NCI-H2171 treated with DMSO at 0.1 percent for 48 hours (cell line): ENCODE measurements at places on chromosomes 16 and 17.

- no peak for DNase-seq
Observed at GRCh38 chr16:71635632-71636031, 9.6 kb downstream of the MARVELD3 start.

- no peak for DNase-seq
Observed at GRCh38 chr16:8967132-8967821, 3.6 kb upstream of the USP7 start.

GRCh38 chr17:44385287-44386181, 3.9 kb downstream of the ITGA2B start:
- peak; percentile 88 for DNase-seq

- DNase-seq: peak; percentile 2
Observed at GRCh38 chr17:55601874-55602364, 90.7 kb upstream of the SMIM36 start.

DNA sequence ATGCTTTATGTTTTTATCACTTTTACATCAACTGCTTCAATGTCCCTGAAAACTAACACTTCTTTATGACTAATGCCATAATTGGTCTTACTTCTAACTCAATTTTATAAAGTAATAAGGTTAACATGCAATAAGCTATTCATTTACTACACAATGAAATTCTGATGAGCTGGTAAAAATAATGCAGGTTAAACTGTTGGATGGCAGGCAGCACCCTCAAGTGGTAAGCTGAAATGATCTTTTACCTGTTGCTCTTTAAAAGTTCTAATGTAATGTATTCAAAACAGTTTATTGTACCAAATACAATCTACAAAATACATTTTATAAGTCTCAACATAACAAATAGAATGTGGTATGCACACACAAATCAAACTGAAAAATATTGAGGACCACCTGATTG, 1280.3 kb downstream of the CDH8 start:
- DNase-seq: no peak

DNA sequence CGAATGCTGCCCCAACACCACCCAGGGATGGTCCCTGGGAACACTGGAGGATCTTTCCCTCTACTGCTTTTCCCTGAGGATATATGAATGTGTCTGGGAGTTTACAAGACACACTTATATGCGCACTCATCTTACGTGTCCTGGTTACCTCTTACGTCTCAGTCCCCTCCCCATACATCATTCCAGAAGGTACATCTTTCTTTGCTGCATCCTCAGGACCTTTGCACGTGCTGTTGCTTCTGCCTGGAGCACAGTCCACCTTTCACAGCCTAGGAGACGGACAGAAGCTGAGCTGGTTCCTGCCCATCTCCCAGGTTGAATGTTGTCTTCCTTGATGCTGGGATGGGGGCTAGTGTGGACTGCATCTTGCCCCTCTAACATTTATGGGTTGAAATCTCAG, 153.0 kb upstream of the FOXF1 start:
- no peak for DNase-seq

DNA sequence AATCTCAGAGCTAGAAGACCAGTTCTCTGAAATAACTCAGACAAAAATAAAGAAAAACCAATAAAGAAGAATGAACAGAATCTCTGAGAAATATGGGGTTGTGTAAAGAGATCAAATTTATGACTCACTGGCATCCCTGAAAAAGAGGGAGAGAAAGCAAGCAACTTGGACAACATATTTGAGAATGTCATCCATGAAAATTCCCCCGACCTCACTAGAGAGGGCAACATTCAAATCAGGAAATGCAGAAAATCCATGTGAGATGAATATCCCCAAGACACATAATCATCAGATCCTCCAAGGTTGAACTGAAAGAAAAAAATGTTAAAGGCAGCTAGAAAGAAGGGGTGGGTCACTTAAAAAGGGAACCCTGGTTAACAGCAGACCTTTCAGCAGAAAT, 32.1 kb downstream of the TANC2 start:
- no peak for DNase-seq

GRCh38 chr17:78039581-78039980, 81.1 kb downstream of the TNRC6C start:
- DNase-seq: no peak

DNA sequence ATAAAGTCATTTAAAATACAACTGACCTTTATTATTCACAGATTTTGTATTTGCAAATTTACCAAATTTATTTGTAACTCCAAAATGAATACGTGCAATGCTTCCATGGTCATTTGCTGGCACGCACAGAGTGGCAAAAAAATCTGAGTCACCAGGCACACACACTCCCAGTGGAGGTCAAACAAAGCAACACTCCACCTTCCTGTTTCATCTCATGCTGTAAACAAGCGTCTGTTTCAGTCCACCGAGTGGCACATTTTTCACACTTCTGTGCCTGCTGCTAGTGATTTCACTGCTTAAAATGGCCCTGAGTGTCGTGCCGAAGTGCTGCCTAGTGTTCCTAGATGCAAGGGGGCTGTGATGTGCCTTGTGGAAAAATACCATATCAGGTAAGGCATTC, 17.8 kb upstream of the ITGAE start:
- no peak for DNase-seq

DNA sequence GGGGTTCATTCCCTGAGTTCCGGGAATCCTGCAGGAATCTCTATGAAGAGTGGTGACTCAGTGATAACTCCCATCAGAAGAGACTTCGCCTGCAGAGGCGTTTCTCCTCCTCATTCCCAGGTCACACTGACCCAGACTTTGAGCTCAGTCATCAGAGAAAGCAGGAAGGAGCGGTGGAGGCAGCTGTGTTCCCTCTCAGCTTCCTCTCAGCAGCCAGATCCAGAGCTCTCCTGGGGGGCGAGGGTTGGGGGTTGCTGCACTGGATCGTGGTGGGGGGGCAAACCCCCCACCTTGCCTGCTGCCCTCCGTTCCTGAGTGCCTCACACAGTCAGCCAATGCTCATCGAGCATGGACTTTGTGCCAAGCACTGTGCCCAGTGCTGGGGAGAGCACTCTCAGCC, 271.2 kb downstream of the CBLN1 start:
- DNase-seq: no peak

DNA sequence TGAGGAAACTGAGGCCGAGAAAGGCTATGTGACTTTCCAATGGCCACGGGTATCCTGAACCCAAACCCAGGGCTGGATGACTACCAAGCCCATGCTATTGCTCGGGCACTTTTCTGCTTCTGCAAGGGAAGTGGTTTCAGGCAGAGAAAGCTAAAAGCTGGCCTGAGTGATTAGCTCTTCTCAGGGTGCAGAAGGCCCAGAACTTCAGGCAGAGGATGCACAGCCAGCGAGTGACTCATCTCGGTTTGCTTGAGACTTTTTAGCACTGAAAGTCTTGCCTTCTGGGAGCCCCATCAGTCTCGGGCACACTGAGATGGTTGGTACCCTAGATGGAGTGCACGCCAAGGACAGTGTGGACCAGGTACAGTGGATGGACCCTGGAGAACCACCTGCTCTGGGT, 129.5 kb upstream of the SDK2 start:
- DNase-seq: no peak

- DNase-seq: no peak
Observed at GRCh38 chr16:28513484-28514181, 7.0 kb upstream of the IL27 start.

DNA sequence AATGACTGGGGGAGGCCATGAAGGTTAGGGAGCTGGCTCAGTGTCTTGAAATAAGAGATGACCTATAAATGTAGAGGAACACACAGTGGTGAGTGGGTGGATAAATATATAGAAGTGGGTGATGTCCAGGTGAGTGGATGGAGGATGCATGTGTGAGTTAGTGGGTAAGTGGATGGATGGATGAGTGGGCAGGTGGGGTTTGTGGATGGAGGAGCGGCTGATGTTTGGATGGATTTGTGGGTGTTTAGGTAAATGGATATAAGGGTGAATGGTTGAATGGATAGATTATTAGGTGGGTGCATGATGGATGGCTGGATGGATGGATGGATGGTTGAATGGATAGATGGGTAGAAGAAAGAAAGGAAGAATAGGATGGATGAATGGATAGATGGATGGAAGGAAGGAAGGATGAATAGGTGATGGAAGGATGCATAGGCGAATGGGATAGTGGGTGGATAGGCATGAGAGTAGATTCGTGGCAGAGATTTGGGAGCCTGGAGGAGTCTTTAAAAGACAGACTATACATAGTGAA, 19.1 kb upstream of the TAC4 start:
- no peak for DNase-seq

GRCh38 chr17:6669479-6670212, 18.1 kb downstream of the C17orf100 start:
- no peak for DNase-seq

DNA sequence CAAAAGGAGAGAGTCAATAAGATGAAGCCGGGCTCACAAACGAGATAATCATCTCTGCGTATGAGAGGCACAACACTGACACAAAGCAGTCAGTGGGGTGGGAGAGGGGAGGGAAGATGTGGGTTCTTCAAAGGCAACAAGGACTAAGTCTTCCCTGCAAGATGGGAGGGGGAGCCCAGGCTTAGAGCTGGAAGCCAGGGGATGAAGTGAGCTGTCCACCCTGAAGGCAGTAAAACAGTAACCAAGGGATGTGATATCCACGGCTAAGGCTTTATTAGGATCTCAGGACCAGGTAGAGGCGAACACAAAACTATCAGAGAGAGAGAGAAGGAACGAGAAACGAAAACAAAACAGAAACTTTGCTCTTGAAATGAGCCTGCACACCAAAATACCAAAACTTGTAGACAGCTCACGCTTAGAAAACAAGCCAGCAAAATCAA, 115.9 kb downstream of the DYNLRB2 start:
- no peak for DNase-seq

DNA sequence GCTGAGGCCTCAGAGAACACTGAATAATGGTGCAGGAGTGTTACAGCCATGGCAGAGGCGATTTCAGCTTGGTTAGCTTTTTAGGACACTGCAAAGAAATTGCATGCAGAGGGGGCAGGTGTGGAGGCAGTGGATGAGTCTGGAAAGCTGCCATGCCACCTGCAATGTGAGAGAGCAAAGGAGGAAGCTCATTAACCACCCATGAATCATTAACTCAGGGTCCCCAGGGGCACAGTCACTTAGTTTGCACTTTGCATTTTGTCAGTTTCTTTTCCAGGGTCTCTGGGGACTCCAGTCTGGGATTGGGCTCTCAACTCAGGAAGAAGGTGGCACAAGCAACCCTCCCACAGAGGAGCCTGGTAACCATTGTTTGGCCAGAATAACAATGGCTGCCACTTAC, 132.9 kb downstream of the USP31 start:
- peak; percentile 64 for DNase-seq

- DNase-seq: no peak
Observed at GRCh38 chr16:28534542-28535373, 4.0 kb downstream of the NUPR1 start.

DNA sequence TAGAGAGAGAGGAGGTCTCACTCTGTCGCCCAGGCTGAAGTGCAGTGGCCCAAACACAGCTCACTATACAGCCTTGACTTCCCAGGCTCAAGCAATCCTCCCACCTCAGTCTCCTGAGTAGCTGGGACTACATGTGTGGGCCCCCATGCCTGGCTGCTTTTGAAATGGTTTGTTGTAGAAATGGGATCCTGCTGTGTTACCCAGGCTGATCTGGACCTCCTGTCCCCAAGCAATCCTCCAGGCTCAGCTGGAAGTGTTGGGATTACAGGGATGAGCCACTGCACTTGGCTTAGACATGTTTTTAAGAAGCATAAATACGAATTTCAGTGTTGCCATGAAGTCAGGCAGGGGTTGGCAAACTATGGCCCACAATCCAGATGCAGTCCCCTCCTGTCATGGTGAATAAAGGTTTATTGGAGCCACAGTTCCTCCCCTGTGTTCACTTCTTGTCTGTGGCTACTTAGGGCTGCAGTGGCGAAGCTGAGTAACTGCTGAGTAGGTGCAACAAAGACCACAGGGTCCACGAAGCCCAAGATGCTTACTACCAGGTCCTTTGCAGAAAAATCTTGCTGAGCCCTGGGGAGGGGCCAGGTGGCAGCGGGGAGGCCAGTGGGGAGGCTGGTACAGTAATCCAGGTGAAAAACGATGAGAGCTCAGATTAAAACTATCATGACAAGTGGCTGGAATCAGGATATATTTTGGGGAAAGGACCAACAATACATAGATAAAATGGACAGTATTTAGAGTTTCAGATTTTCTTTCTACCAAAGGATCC, 35.2 kb downstream of the TNFRSF13B start:
- no peak for DNase-seq

- DNase-seq: peak; percentile 5
Observed at GRCh38 chr17:47423406-47424295, 99.9 kb downstream of the EFCAB13 start.

DNA sequence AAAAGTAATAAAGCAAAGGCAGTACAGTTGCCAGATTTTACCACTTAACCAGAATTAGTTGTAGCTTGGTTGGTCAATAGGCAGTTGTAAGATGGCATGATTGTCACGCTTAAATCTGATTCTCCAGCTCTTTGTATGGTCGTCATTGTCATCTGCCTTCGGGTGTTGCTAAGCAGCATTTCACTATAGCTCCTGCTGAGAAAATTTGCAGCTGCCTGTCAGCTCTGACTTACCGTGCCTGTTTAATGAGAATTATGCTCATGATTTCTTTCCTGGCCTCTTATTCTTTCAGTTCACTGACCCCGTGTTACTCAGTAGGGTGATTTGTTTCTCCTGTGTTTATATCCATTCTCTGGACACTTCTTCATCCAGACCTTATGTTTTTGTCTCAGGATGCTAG, 66.7 kb downstream of the TANGO6 start:
- peak; percentile 35 for DNase-seq
